ENCODE measurements at places on chromosomes 5 and 9. TPM values are rescaled to one million over a fixed set of nuclear protein-coding genes. Genes with fewer than 3 reads are reported as not detected.

GRCh38 chr9:22041775-22042174 is 32.7 kb upstream of the CDKN2B start:
- no peak for DNase-seq
- no peaks in the 10 kb centered on the region for H3K36me3 ChIP-seq
- no peaks in the 10 kb centered on the region for H3K27me3 ChIP-seq
- H3K4me3 ChIP-seq: no peak overlapping the region
- no peaks in the 10 kb centered on the region for H3K4me1 ChIP-seq

SPAAR gene
- total RNA-seq: not detected

ADAM19 gene
- total RNA-seq: 96.1 TPM

DNA sequence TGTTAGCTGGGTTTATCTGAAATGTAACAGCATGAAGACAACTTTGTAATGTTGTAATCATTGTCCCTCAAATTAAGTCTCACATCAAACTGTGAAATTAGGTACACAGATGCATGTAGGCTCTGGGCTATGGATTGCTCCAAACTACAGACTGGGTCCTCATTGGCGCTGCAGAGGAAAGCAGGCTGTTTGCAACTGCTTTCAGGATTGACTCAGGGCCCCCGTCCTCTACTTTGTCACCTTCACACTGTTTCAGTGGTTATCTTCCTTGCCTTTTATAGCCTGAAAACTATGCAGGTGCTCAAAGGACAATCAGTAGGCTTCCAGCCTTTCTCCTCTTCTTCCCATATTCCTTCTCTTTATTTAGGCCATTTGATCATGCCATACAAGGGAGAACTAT is 18.0 kb downstream of the GRAMD2B start:
- no peaks in the 10 kb centered on the region for H3K36me3 ChIP-seq
- no peak overlapping the region for H3K27ac ChIP-seq
- no peak for DNase-seq

DNA sequence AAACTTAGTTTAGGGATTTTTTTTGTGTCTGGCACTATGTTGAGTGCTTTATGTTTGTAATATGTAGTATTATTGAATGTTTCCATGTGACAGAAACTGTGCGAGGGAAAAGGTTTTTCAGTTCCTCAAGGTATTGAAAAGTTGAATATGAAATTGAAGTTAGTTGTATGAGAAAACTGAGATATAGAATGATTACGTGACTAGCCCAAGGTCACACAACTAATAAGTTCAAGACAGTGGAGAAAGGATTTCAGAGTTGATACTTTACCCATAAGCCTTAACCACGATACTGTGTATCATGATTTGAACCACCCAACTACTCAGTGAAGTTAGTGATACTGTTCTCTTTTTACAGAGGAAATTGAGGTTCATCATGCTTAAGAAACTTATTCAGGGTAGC is 5.7 kb downstream of the NIPBL start:
- no peak overlapping the region for H3K4me3 ChIP-seq
- H3K27me3 ChIP-seq: no peaks in the 10 kb centered on the region
- H3K36me3 ChIP-seq: peaks cover 14% of the 10 kb centered on the region
- no peak overlapping the region for H3K27ac ChIP-seq

CCDC192 gene
- not detected for total RNA-seq

GRCh38 chr9:126328407-126328806 is 1.8 kb downstream of the MVB12B start:
- no peak overlapping the region for H3K4me3 ChIP-seq
- no peak overlapping the region for H3K27ac ChIP-seq
- DNase-seq: no peak
- no peaks in the 10 kb centered on the region for H3K36me3 ChIP-seq
- no peaks in the 10 kb centered on the region for H3K27me3 ChIP-seq
- peaks cover 4% of the 10 kb centered on the region for H3K4me1 ChIP-seq

GRCh38 chr9:105238302-105238701 is 6.1 kb upstream of the SLC44A1 start:
- H3K4me3 ChIP-seq: no peak overlapping the region
- peaks cover 10% of the 10 kb centered on the region for H3K4me1 ChIP-seq
- DNase-seq: no peak
- no peaks in the 10 kb centered on the region for H3K27me3 ChIP-seq

DNA sequence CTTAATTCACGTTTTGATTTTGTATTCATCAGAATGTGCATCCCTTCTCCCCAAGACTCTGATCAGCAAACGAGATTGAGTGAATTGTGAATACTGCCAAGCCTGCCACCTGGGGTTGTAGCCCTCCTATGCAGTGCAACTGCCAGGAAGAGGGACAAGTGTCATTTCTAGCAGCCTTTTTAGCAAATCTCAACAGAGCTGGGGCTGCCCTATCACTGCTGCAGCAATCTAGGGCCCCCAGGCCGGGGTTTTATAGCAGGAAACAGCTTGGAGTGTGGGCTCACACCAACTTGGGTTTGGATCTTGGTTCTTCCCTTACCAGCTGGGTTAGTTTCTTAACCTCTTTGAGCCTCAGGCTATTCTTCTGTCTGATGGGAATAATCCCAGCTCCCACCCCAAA is 4.0 kb downstream of the CSF1R start:
- no peak overlapping the region for H3K27ac ChIP-seq
- no peaks in the 10 kb centered on the region for H3K36me3 ChIP-seq
- no peaks in the 10 kb centered on the region for H3K27me3 ChIP-seq
- peak; percentile 49 for DNase-seq
- H3K4me3 ChIP-seq: no peak overlapping the region

DNA sequence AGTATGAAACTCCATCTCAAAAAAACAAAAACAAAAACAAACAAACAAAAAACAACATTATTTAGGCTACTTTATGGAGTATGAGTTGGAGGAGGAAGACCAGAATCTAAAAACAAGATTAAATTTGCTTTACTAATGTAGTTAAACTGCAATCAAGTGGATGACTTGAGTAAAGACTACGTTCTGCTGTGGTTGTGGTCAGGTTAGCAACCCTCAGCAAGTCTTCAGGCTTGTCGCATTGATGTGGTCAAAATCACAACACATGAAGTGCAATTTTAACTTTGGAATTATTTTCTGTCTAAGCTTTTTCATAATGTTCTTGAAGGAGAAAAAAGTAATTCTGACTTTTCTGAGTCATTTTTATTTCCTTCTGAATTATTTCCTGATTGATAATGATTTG is 43.1 kb downstream of the PDE6A start:
- DNase-seq: no peak
- H3K4me3 ChIP-seq: no peak overlapping the region
- H3K36me3 ChIP-seq: no peaks in the 10 kb centered on the region

FEM1C gene
- total RNA-seq: 14.4 TPM

HAPLN1 gene
- 0.07 TPM for total RNA-seq

GRCh38 chr9:77632652-77633051 is 15.5 kb downstream of the GNA14 start:
- no peaks in the 10 kb centered on the region for H3K27me3 ChIP-seq
- H3K27ac ChIP-seq: no peak overlapping the region
- no peak overlapping the region for H3K4me3 ChIP-seq
- H3K4me1 ChIP-seq: no peaks in the 10 kb centered on the region
- no peaks in the 10 kb centered on the region for H3K36me3 ChIP-seq

DNA sequence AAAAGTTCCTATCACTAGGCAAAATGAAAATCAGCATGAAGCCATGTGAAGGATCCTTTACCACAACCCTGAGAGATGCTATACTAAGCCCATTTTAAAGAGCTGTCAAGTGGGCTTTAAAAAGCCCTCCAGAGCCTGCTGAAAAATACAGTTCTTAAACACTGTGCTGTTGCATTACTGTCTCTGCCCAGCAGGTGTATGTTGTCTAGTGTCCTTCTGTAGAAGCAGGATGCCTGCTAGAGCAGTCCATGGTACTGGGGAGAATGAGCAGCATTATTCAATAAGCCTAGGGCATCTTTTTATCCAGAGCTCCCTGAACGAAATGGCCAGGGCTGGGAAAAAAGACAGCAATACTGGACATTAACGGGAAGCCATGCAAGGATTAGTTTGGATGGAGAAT is 126.2 kb upstream of the PLCXD3 start:
- no peaks in the 10 kb centered on the region for H3K27me3 ChIP-seq
- H3K4me1 ChIP-seq: peaks cover 2% of the 10 kb centered on the region
- no peak overlapping the region for H3K27ac ChIP-seq
- no peaks in the 10 kb centered on the region for H3K36me3 ChIP-seq
- peak; percentile 80 for DNase-seq

SPINK5 gene
- total RNA-seq: 9.3 TPM

SPARC gene
- total RNA-seq: 682 TPM

GRCh38 chr5:36311956-36312355 is 10.3 kb upstream of the RANBP3L start:
- H3K36me3 ChIP-seq: no peaks in the 10 kb centered on the region
- DNase-seq: no peak
- H3K4me1 ChIP-seq: no peaks in the 10 kb centered on the region
- H3K27me3 ChIP-seq: peaks cover 5% of the 10 kb centered on the region
- no peak overlapping the region for H3K4me3 ChIP-seq

CDC25C gene
- total RNA-seq: 17.3 TPM

DNA sequence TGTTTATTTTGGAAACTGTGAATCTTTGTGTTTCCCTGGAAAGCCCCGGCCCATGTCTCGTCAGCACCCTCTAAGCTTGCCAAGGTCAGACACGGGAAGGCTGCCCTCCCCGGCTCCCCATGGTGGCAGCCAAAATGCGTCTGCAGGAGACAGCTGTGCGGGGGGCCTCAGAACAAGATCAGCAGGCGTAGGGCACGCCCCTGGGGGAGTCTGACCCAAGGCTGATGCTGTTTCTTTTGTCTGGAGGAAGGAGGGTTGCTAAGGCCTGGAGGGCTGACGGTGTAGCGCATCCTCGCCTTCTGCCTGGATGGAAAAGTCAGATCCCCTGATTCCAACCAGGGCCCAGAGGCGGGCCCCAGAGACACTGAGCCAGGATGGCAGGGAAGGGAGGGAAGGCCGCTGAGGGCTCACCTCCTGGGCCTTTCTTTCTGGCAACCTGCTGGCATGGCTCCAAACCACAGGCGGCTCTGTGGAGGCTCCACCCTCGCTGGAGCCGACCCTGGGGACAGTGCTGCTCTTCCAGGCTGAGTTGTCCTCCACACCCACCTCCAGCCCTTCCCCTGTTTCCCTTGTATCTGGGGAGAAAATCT is 57.2 kb downstream of the OLFM1 start:
- no peaks in the 10 kb centered on the region for H3K36me3 ChIP-seq
- no peak overlapping the region for H3K27ac ChIP-seq
- H3K4me3 ChIP-seq: no peak overlapping the region
- no peaks in the 10 kb centered on the region for H3K4me1 ChIP-seq

TMEM232 gene
- 3.0 TPM for total RNA-seq

DNA sequence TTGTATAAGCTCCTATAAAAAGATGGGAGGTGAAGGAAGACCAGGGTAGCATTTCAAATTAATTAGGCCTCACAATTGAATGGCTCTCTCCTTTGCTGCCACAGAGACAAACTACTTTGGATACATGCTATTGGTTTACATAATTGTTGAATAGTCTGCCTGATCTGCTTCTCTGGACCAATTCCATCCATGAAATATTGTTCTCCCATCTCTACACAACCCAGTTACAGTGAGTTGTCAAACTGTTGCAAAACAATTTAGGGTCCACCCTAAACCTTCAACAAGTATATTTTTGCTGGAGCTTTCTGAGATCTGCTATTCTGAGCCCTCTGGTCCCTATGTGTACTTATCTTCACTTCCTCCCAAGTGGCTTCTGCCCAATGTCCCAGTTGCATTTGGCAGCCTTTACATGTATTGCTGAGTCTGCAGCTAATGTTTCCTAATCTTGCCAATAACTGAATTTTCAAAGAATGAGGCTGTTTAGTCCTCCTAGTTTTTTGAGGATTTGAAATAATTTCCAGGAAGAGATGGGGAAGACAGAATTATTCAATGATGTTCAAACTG is 38.9 kb downstream of the AGTPBP1 start:
- no peaks in the 10 kb centered on the region for H3K27me3 ChIP-seq
- H3K36me3 ChIP-seq: no peaks in the 10 kb centered on the region
- no peaks in the 10 kb centered on the region for H3K4me1 ChIP-seq
- no peak overlapping the region for H3K27ac ChIP-seq
- H3K4me3 ChIP-seq: no peak overlapping the region

DNA sequence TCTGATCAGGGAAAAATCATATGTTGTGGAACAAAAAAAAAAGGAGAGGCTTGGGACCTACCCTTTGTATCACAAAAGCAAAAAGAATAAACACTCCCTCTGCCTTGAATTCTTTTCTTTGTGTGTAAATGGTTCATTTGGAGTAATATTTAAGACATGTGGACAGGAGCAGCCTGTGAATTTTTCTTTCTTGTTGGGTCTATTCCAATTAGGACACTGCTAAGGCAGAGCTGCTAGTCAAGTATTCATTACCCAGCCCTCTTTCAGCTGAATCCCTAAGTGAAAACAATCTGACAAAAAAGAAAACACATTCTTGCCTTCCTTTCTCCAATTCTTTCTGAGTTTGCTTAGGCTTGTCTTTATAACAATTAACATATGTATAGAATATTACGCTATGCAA is 330.0 kb downstream of the EBF1 start:
- H3K36me3 ChIP-seq: no peaks in the 10 kb centered on the region
- H3K27me3 ChIP-seq: no peaks in the 10 kb centered on the region
- no peak overlapping the region for H3K27ac ChIP-seq
- no peaks in the 10 kb centered on the region for H3K4me1 ChIP-seq
- DNase-seq: no peak
- no peak overlapping the region for H3K4me3 ChIP-seq

- no peak overlapping the region for H3K4me3 ChIP-seq
- H3K27ac ChIP-seq: no peak overlapping the region
- no peaks in the 10 kb centered on the region for H3K27me3 ChIP-seq
- H3K4me1 ChIP-seq: no peaks in the 10 kb centered on the region
These were observed 138.1 kb downstream of the TMEM167A start for GRCh38 chr5:82938901-82939725.

- no peak overlapping the region for H3K27ac ChIP-seq
- peaks cover 21% of the 10 kb centered on the region for H3K27me3 ChIP-seq
These were observed 19.0 kb upstream of the PHF19 start for GRCh38 chr9:120895951-120896350.

- no peak for DNase-seq
- H3K27me3 ChIP-seq: no peaks in the 10 kb centered on the region
- H3K4me1 ChIP-seq: no peaks in the 10 kb centered on the region
These were observed 138.4 kb downstream of the DOCK8 start for GRCh38 chr9:353077-353476.

DNA sequence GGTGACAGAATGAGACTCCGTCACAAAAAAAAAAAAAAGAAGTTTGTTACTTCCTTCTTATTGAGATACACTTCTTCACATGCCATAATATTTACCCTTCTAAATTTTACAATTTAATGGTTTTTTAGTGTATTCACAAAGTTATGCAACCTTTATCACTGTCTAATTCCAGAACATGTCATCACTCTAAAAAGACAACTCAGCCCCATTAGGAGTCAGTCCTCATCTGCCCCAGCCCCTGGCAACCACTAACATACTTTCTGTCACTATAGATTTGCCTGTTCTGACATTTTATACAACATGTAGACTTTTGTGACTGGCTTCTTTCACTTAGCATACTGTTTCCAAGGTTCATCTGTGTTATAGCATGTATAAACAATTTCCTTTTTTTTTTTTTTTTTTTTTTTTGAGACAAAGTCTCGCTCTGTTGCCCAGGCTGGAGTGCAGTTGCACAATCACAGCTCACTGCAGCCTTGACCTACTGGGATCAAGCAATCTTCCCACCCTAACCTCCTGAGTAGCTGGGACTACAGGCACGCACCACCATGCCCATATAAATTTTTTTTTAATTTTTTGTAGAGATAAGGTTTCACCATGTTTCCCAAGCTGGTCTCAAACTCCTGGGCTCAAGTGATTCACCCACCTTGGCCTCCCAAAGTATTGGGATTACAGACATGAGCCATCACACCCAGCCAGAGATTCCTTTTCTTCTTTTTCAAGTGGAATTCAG is 18.0 kb downstream of the AQP3 start:
- H3K27ac ChIP-seq: no peak overlapping the region
- no peaks in the 10 kb centered on the region for H3K36me3 ChIP-seq
- no peaks in the 10 kb centered on the region for H3K4me1 ChIP-seq
- H3K27me3 ChIP-seq: no peaks in the 10 kb centered on the region
- H3K4me3 ChIP-seq: no peak overlapping the region

PRRX2 gene
- total RNA-seq: 4.4 TPM

OR13C2 gene
- total RNA-seq: not detected
